ENCODE measurements at places on chromosomes 16 and 17.

DNA sequence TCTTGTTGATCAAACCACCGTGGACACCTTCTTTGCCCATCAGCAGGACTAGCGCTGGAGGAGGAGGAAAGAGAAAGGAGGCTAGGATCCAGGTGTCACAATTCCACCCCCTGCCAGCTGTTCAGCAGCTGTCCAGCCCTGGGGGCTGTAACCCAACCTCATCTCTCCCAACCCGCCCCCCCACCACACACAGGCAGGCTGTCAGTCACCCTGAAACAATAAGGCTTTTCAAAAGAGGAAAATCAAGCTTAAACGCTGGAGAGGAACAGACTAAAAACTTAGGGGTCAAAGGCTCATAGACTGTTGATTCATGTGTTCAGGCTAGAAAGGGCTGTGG is 2.4 kb downstream of the PFN1 start:
- no peak for DNase-seq

DNA sequence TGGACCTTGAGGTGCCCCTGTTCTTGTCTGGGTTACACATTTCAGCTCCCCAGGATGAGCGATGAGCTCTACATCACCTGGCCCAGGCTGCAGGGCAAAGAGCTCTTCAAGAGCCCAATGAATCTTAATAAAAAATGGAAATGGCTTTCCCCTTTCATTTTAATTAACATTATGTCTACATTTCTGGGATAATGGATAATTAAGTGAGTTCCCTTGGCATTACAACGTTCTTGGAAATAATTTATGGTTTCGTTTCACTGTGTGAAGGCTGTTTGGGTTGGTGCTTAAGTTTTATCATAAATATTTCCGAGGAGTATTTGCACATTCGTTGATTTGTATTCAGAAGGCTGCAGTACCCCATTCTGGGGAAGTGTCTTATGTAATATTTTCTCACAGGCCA is 678.3 kb upstream of the EEF2KMT start:
- DNase-seq, result no peak

DNA sequence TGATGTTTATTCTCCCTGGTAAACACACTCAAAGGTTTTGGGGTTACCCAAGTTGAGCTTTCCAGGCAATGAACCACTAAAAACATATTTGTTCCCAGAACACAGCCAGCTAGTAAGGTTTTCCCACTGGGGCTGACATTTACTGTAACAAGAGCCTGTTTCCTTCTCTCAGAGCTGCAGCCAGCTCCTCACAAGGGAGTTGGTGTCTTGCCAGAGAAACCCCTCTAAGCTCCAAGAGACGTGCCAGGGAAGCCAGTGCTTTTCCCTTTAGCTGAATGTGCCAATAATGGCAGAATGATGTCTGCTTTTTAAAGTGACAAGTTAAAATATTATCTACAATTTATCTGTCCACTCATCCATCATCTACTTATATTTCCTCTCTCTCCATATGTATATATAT is 170.8 kb upstream of the RBFOX1 start:
- DNase-seq, result no peak

- DNase-seq, result no peak
Observed at GRCh38 chr17:29766796-29767327, 144.2 kb upstream of the CORO6 start.

DNA sequence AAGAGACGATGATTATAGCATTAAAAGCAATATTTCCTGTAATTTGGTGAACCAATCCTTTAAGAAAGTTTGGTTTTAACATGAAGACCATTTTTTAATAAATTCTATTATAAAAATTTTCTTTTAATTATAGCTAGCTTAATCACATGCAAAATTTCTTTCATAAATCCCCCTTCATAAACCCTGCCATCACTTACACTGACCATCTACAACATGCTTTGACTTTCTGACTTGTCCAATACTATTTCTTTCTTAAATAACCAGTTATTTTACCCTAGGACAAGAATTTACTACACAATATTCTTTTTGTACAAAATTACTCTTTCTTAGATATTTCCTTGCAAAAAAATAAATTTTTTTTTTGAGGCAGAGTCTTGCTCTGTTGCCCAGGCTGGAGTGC is 1334.8 kb downstream of the CDH11 start:
- DNase-seq, result no peak

GRCh38 chr17:75764711-75765421 is at the start of gene GALK1:
Gene GALK1, minus strand, starts transcription at chr17:75765192. Its CDS starts 56 bp downstream, at chr17:75765136.
- no peak for DNase-seq

GRCh38 chr16:27819356-27819755 is 244.2 kb downstream of the GSG1L start:
- DNase-seq, result no peak

GRCh38 chr16:67964477-67965131 is 3.8 kb downstream of the SLC12A4 start:
- DNase-seq, result no peak

DNA sequence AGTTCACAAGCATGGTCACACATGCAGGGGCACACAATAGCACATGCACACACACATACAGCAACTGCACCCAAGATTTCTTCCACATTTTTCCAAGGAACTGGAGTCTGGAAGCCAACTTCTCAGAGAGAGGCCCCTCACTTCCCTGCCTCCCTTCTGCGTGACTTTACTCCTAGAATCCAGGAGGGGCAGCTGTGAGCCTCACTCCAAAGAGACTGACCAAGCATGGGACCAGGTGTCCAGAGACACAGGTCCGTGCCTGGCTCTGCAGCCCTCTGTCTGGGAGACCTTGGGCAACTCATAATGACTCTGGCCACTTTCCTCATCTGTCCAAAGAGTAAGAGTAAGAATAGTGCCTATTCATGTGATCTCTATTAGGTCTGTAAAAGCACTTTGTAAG is 104.7 kb upstream of the TMEM132E start:
- DNase-seq, result no peak

DNA sequence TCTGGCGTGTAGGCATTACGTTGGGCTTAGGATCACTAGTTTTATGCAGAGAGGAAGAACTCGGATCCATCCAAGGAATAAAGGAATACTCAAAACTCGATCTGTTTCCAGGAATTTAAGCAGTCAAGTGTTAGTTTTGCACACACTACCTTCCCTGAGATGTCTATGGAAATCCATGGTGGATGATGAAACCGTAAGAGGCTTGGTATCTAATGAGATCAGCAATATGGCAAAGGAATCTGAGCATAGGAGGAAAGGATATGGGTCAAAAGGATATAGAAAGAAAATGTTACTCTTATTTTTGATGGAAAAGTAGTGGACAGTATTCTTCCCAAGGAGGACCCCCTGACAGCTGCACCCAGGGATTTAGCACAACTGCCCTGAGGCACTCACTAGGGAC is 59.6 kb downstream of the SMG6 start:
- no peak for DNase-seq

DNA sequence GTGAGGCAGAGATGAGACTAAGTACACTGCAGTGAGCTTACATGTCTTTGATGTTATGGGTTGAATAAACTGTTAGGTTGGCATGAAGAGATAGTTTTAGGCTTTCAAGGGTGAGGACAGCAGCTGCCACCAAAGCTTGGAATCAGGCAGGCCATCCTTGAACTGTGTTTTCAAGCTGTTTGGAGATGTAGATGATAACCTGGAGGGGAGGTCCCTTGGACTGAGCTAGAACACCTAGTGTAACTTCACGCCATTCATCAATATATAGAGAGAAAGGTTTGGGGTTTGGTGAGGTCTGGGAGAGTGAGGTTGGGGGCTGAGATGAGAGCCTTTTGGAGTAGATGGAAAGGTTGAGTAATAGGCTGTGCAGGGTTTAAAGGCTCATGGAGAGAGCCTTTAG is 2447.0 kb downstream of the TP53TG3F start:
- DNase-seq, result no peak

GRCh38 chr16:73058221-73058615 is 10.3 kb upstream of the ZFHX3 start:
- no peak for DNase-seq

DNA sequence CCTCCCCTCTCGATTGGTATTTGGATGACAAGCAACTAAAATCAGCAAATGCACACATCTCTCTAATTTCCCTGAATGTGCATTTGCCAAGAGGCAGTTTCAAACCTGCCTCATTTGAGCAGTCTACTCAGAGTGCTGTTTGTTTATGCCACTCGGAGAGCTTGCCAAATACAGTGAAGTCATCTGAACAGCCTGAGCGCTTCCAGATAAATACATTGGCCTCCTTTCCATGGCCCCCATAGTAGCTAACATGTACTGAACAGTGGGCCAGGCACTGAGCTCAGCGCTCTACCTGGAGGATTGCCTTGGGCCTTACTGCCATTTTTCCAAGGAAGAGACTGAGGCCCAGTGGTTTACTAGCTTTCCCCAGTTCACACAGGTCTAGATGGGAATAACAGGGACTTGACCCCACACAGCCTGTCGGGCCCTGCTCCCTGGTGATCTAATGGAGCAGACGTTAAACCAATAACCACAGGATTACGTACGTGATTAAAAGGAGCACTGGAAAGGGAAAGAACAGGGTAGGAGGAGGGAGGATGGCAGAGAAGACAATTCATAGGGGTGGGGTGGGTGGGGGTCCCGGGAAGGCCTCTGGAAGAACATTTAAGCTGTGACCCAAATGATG is 18.7 kb upstream of the ANKRD40CL start:
- DNase-seq, result no peak

- no peak for DNase-seq
Observed at GRCh38 chr17:62085511-62086408, 20.7 kb upstream of the MED13 start.

GRCh38 chr16:10252155-10252554 is 69.9 kb upstream of the GRIN2A start:
- DNase-seq, result no peak

DNA sequence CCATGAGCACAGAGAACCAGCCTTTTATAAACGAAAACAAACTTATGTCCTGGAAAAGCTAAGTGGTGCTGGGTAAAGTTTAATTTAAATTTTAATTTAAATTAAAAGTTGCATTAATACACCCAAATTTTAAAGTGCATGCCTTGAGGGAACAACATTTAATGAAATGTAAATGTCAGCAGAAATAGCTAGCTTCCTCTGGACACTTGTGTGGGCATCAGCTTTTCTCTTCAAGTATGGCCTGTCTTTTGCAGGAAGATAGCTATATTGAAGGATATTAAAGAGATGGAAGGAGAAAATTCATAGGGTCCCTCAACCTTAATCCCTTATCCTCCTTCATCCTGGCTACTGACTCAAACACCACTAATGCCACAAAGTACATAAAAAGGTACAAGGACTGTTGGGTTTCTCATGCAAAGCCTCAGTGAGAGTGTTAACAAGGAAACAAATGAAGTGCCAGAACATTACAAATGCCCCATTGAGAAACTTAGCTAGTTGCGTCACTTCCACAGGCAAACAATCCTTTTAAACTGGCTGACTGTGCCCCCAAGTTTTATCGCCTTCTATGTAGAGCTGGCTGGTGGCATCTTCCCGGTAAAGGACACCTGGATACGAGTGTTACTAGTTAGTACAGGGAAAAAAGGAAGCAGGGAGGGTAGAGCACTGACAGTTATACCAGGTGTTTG is 14.1 kb downstream of the PHF12 start:
- no peak for DNase-seq

- DNase-seq, result no peak
Observed at GRCh38 chr16:60788631-60789030, 1247.6 kb downstream of the CDH8 start.

- no peak for DNase-seq
Observed at GRCh38 chr16:83473926-83474650, 333.7 kb upstream of the HSBP1 start.

- peak; percentile 46 for DNase-seq
Observed at GRCh38 chr17:41666708-41667279, 21.9 kb upstream of the EIF1 start.

DNA sequence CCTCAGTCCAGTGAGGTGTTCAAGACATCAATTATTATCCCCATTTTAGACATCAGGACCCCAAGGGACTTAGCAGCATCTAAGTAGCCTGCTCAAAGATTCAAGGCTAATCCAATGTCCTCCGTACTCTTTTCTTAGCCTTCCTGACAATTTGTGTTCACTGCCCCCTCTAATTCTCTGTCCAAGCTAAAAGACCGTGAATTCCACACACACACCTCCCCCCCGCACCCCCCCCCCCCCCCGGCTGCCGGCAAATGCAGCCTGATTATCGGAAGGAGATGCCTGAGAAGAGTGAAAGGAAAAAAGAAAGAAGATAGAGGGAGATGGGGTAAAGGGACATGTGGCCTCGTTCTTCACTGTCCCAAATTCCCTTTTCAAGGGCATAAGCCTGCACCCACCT is 58.1 kb upstream of the NLK start:
- no peak for DNase-seq

DNA sequence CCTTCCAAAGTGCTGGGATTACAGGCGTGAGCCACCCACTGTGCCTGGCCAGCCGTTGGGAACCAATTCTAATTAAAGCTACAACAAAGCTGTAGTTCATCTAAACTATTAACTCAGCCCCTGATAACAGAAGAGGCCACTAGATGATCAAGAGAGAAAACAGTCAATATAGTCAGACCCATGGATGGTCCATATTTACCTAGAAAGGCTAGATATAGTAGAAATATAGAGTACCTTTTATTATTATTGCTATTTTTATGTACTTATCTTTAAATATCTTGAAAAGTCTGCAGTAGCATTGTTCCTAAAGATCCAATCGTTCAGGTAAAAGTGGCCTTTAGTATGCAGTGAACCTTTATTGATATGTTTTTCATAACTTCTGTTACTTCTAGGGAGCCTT is 43.2 kb downstream of the RNF213 start:
- DNase-seq, result no peak

- DNase-seq, result no peak
Observed at GRCh38 chr16:1426734-1427471, 4.0 kb upstream of the PERCC1 start.

DNA sequence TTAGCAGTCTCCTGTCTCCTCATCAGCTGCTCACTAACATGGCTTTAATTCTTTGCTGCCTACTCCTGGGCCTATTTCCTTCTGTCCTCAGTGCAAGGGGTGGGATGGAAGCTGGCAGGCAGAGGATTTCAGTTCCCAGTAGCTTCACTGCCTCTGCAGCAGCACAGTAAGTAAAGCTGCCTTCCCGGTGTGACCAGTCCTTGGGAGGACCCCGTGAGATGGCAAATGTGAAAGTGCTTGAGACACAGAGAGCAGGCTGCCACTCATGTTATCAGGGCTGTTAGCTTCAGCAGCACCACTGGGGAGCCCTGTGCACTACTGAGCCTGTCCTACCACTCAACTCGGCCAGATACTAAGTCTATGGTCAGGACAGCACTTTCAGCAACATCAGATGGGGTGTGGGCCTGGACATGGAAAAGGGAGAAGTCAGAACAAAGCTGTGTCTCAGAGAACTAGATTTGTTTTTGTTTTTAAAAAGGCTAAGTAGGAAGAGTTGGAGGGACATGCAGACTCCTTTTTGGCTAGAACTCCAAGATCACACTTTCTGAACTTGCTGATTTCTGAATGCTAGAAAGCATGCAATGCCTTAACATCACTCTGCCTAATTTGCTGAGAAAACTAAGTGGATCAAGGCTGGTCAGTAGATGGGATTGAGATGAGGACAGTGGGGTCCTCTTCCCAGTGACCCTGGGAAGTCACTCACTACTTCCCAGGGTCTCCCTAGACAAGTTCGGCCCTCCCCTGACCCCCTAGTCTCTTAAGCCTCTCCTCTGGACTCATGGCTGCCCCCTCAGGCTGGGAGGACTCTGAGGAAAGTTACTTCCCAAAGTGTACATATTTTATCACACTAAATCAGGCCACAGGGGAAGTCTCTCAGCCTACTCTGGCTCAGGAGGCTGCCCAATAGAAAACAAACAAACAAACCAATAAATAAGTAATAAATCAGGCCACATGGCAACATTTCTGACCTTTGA is 1.1 kb downstream of the ACSF2 start:
- DNase-seq, result no peak
